Neural progenitor cell (in vitro differentiated cells): ENCODE measurements at places on chromosomes 1 and 21.
A peak's percentile ranks its signal among the peaks of the same experiment; 100 is the strongest.

GRCh38 chr1:87478231-87478630, 149.6 kb downstream of the LMO4 start:
- peak; percentile 56 for DNase-seq

DNA sequence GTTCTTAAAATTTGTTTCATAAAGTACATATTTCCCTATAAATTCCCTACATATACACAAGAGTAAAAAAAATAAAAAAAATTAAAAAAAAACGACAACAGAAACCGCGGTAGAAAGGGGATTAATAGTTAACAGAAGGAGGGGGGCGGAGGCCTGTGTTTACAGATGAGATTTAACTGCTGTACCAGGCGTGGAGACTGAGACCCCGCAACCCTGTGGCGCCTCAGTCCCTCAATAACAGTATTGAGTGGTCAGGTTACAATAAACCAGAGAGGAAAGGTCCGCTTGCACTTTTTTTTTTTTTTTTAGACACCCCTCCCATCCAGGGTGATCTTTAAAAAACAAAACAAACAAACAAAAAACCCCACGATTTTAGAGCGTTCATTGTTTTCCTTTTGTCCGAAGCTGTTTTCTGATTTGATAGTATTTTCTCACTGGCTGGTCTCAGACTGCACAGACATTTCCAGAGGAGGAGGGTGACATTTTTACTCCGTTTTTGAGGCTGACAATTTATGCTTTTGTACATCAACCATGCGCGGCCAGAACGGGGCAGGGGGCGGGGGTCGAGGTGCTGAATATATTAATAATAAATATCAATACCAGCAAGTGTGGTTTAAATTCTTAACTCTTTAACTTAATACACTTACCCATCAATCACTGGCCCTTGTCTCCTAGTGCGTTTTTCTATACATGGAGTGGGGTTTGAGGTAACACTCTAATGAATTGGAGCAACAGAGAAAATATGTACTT, 1223.9 kb downstream of the BRINP3 start:
- DNase-seq, result no peak

GRCh38 chr1:218587900-218588299, 242.8 kb downstream of the TGFB2 start:
- no peak for DNase-seq

- DNase-seq, result no peak
These were observed 3.7 kb downstream of the MX2 start for GRCh38 chr21:41365377-41366107.

- DNase-seq, result no peak
These were observed 29.1 kb downstream of the PRRX1 start for GRCh38 chr1:170692866-170693575.

GRCh38 chr1:205287767-205288559, 33.6 kb downstream of the NUAK2 start:
- DNase-seq, result no peak
